ENCODE measurements at places on chromosomes 1 and 21.

DNA sequence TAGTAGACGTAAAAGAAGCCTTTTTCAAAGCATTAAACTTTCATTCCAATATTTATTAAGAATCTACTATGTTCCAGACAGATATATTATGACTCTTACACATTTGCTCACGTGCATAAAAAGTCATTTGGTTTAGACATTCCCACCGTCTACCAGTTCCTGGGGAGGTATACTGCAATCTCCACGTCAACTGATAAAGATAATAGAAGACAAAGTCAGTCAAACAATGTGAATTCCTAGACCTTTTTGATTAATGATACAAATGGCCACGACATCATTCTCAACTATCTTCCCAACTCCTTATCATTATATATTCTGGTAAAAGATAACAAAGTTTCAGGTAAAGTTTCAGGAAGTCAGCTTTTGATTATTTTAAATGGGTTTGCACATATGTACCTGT, 69.0 kb downstream of the SIPA1L2 start:
- no peak for DNase-seq

DNA sequence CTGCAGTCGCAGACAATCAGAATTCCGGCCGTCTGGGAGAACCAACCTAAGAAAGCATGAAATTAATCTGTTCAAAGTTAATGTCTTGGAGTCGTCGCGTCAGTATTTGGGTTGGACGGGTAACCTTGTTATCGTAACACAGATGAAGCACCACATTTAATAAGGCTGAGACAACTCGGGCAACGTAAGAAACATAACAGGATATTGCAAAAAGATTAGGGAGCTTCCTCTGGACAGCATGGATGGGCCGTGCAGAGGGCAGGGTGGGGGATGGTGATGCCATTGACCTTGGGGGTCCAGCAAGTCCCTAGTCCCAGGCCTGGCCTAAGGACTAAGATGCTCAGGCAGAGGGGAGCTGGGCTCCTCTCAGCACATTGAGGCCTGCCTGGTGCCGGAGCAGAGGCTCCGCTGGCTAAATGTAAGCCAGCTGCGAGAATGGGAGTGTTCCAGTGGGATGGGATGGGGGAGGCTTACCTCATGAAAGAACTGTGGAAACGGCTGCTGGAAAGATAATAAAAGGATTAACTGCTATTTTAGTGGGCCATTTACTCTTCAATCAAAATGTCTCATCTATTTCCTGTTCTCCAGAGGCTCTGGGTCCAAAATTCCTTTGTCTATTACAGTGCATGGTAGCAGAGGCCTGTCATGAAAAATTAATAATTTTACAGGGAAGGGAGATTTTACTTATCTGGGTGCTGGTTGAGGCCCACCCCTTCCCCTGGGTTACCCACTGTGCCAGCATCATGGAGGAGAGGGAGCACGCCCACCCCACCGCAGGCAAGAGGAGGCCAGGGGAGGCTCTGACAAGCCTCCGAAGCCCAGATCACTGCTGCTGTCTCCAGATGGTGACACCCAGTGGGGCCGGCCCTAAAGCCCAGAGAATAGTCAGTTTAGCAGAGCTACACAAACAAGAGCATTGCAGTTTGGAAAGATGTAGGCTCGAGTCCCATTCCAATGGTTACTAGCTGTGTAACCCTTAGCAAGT, 131.6 kb downstream of the DMRTB1 start:
- no peak for DNase-seq

- DNase-seq = no peak
Observed at GRCh38 chr1:9275161-9275560, 17.5 kb upstream of the SPSB1 start.

DNA sequence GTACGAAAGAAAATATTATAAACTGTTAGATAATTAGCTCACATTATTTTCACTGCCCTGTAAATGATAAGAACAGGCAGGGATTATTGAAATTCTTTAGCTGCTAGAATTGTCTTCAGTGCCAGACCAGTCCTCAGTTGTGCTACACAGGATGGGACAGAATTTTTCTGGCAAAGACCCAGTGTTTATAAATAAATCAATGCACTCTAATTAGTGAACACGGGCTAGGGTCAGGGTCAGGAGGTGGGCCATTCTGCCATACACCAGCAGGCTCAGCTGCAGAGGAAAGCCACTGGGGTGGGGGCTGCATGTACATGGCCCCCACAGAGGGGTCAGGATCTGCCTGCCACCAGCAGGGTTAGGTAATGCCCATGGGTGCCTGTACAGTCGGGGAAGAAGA, 6.4 kb downstream of the BCAR3 start:
- no peak for DNase-seq

Measured in DMS153 (cell line).